ENCODE measurements at places on chromosomes 7 and 10.

DNA sequence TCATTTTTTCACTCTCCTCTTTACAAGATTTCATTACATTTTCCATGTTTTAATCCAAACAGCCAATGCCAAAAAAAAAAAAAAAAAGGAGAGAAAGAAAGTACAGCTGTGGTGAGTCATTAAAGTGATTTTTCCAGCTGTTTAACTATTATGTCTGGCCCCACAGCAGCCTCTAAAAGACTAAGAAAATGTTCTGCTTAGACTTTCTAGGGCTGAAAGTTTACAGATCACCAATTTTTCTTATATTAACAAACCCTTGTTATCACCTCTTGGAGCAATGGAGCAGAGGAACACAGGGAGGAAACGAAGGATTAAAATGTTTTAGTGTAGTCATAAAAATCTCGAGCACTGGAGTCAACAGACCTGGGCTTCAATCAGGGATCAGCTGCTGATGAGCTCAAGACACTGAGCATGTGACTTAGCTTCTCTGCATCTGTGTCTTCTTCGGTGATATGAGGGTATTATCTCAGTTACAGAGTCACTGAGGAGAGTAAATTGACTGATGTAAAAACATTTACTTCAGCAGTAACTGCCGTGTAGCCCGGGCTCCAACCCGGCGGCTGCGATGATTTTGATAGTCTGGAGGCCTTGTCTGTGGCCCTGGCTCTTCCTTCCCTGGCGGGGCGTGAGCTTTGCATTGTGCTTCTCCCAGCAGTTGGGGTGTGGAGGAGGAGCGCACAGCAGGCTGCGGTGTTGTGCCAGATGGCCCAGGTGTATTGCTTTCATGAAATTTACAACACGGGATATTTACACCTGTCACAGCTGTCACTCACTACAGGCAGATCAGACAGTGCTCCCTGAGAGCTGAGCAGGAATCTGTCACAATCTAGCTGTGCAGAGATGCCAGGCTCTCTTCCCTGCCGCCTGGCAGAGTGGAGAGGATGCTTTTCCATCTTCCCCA lies 298.3 kb upstream of the FZD8 start:
- DNase-seq: no peak

DNA sequence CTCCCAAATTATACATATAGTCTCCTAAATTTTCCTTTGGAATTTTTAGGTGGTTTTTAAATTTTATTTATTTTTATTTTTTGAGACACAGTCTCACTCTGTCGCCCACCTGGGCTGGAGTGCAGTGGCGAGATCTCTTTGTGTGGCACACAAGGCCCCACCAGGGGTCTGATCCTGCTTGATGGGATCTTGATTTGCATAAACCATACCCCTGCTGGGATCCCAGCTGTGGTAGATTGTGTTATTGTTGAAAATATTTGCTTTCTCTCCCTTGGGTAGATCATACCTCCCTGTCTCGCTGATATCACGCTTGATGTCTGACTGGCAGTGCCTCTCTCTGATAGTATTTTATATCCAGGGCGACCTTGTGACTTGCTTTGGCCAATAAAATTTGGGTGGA lies 5.6 kb upstream of the MUC3A start:
- DNase-seq: no peak

DNA sequence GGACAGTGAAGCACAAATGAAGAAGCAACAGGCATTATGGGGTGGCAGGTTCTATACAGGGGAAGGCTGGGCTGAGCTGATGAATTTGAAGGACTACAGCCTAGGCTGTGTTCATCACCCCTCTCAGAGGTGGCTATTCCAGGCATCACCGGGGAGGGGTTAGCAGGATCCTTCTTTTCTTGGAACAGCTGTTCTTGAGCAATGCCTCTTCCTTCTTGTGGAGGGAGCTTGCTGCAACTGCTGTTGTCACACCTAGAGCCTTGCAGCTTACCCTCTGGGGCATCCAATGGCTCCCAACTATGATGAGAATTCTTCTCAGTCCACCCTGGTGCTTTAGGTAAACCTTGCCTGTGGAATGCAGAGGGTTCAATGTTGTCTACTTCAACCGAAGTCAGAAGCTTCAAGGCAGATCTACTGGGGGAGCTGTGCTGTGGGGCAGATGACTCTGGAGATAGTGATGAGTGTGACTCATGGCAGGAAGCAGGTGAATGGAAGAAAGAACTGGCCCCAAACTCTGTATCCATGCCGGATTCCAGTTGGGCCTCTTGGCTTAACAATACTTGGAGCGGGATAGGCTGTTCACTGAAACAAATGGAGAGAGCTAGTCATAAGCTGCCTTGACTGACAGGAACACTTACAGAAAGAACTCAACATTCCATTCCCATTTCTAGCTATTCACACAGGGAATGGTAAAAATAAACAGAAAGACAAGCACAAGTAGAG lies 21.5 kb upstream of the PPP3CB start:
- DNase-seq: no peak

DNA sequence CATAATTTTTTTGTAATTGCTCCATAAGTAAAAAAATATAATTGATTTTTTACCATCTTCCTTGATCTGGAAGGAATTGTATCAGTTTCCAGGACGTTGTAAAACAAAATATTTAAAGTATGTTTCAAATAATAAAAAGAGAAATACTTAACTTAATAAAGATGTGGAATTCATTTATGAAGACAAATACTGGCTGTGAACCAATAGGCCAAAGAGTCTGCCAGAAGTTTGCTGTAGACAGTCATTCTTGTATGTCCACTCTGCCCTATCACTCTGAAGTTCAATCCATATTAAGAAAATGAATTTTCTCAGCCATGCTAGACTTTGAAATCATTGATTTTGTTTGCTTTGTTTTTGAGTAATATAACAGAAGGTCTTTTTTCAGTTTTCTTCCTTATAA lies 256.4 kb downstream of the TRIL start:
- peak; percentile 50 for DNase-seq

DNA sequence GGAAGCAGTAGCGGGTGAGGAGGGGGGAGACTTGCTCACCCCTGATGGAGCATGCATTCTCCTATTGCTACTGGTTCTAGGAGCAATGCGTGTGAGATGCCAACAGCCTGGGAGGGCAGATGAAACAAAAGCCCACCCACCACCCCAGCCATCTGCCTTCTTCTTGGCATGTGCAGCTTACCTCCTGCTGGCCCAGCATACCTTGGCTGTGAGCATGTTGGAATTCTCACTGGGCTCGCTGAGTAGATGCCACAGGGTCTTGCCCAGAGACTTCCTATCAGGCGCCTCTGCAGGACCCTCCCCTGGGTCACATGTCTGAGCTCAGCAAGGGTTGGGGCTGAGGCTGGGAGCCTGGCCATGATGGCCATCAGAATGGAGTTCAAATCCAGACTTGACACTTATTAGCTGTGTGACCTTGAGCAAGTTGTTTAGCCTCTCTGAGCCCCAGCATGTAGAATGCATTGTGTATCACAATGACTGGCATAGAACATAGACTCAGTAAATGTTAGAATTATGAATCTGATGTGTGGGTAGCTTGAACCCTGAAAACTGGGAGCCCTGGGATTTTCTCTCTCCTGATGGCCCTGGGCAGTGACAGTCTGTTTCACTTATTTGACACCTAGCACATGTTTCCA lies 38.2 kb downstream of the CDH23 start:
- no peak for DNase-seq

- DNase-seq: no peak
These were observed 244.3 kb upstream of the PHYHIPL start for GRCh38 chr10:58932126-58932525.

DNA sequence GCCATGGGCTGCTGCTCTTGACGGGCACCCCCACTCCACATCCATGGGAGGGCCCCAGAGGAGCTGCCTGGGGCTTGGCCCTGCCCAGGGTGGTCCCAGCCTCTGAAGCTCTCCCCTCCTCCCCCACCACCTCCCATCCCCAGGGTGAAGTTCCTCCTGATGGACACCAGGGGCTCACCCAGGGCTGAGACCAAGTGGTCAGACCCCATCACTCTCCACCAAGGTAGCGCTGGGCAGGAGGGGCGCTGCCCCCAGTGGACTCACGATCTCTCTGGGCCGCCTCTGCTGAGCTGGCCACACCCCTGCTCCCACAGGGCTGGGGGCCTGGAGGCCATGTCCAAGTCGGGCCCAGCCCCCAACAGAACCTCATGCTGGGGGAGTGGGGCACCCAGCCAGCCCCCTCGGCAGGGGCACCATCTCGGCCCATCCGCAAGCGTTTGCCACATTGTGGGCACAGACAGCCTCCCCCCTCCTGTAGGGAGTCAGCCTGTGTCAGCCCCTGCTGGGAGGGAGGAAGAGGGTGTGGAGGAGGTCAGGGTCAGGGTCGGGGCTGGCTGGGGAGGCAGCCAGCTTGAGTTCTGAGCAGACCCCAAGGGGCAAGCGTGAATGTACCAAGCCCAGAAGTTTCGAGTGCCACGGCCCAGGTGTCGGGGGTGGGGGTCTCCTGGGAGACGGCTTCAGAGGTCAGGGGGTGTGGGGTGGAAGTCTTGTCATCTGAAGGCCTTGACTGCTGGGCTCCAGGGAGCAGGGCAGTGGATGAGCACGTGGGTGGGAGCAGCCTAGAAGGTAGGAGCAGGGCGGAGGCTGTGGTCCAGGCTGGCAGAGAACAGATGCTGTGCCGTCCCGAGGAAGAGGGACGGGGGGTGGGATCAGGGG lies 2.8 kb downstream of the UPK3B start:
- no peak for DNase-seq
